ENCODE measurements at places on chromosomes 2 and 18.

- DNase-seq, result no peak
Observed at GRCh38 chr2:54691445-54692135, 31.9 kb upstream of the EML6 start.

- DNase-seq, result no peak
Observed at GRCh38 chr2:106890606-106891005, 4.6 kb upstream of the ST6GAL2 start.

- no peak for DNase-seq
Observed at GRCh38 chr2:54213082-54213481, 42.9 kb downstream of the TSPYL6 start.

GRCh38 chr18:36819621-36820020 lies 9.2 kb downstream of the TPGS2 start:
- no peak for DNase-seq

GRCh38 chr2:129248198-129248597 lies 731.3 kb upstream of the RAB6C start:
- peak; percentile 9 for DNase-seq

- no peak for DNase-seq
Observed at GRCh38 chr2:34104601-34105000, 505.5 kb upstream of the FAM98A start.

DNA sequence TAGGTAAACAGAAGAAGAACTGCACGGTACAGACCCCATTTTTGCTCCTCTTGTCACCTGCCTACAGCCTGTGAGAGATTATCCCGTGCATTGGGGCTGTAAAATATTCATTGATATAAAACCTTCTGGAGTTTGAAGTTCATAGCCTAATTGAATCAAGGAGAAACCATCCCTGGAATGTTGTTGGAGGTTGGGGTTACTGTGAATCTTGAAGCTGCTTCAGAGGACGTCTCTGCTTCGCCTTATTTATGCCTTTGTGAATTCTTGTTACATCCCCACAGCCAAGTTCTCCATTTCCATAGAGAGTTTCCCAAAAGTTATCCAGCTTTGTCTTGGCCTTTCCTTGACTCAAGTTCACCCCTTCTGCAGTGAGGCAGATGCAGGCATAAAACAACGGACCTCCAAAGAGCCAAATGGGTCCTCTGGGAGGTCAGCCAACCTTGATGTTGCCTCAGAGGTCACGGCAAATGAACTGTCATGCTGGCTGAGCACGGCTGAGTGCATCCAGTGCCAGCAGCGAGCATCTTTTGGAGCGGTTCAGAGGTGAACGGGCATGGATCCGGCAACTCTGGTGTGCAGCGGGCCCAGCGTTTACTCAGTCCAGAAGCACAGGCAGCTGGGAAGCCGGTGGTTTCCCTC lies 317.6 kb downstream of the PRKCE start:
- no peak for DNase-seq
